ENCODE measurements at places on chromosomes 16 and 17. TPM values are rescaled to one million over a fixed set of nuclear protein-coding genes. Genes with fewer than 3 reads are reported as not detected.

DNA sequence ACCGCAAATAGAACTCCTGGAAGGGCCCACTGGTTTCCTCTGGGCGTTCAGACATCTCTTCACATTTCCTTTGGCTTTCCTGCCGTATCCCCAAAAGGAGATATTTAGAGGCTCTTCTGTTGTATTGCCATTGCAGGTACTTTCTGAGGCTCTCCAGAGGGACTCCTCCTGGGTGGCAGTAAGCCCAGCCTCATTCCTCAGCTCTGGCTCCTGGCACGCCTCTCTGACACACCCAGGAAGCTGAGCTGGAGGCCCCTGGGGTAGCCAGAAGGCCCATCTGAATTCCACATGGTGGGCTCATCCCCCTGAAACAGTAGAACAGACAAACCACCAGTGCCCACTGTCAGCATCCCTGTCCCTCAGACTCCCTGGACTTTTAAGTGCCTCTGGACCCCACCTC lies 206.7 kb downstream of the PARN start:
- H3K27ac ChIP-seq = no peak overlapping the region
- H3K27me3 ChIP-seq = no peaks in the 10 kb centered on the region
- DNase-seq = no peak
- H3K4me1 ChIP-seq = peaks cover 8% of the 10 kb centered on the region
- H3K4me3 ChIP-seq = no peak overlapping the region

GRCh38 chr17:71458322-71458721 lies 662.5 kb upstream of the SOX9 start:
- no peaks in the 10 kb centered on the region for H3K27me3 ChIP-seq
- no peak for DNase-seq
- no peak overlapping the region for H3K27ac ChIP-seq

DNA sequence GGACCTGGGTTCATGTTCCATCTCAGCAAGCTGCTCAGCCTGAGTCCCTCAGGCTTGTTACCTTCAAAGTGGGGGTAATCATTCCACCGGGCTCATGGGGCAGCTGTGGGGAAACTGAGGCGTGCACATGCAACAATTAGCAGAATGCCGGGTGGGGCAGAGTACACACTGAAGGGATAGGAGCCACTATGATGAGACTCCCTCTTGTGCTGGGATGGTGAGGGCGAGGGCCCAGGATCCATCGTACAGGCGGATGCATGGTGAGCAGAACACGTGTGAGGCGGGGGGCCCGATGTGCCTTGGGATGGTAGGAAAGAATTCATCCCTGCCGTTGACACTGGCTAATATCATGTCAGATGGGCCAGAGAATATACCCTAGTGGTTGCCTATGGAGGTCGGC lies 25.5 kb upstream of the MAP3K14 start:
- H3K27me3 ChIP-seq = no peaks in the 10 kb centered on the region
- no peaks in the 10 kb centered on the region for H3K36me3 ChIP-seq
- no peak for DNase-seq
- peaks cover 14% of the 10 kb centered on the region for H3K4me1 ChIP-seq
- no peak overlapping the region for H3K27ac ChIP-seq

Gene KCTD19
- total RNA-seq = 0.31 TPM

Gene TBC1D28
- total RNA-seq = not detected

DNA sequence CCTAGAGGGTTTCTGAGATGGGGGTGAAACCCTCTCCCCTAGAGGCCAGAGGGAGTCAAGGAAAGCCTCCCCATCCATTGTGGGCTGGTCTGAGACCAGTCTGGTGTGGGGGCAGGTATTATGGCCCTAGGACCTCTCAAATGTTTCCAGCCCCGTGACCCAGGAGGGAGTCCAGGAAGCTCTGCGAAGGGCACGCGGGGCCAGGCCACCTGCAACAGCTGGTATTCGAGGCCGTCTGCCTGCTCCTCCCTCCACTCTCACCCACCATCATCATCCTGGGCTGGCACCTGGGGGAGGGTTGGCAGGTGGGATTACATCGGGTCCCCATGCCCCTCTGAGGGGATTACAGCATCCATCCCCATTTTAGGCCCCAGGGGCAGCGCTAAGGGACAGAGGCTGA lies 38.1 kb upstream of the DLX4 start:
- 0 out of 2 replicates have a peak, but pooled peaks cover 2% of the 10 kb centered on the region for H3K4me1 ChIP-seq
- DNase-seq = no peak
- H3K27ac ChIP-seq = no peak overlapping the region

GRCh38 chr17:81533339-81534141 lies 5.4 kb downstream of the FSCN2 start:
- no peak for DNase-seq
- no peaks in the 10 kb centered on the region for H3K36me3 ChIP-seq
- H3K27me3 ChIP-seq = peaks cover 22% of the 10 kb centered on the region
- no peaks in the 10 kb centered on the region for H3K4me1 ChIP-seq

Gene CD300E
- not detected for total RNA-seq

GRCh38 chr16:56815721-56816120 lies 49.3 kb upstream of the SLC12A3 start:
- DNase-seq = no peak
- no peaks in the 10 kb centered on the region for H3K4me1 ChIP-seq
- 0 out of 2 replicates have a peak, but pooled peaks cover 4% of the 10 kb centered on the region for H3K36me3 ChIP-seq
- H3K27me3 ChIP-seq = no peaks in the 10 kb centered on the region
- H3K27ac ChIP-seq = no peak overlapping the region

- DNase-seq = no peak
- H3K4me1 ChIP-seq = no peaks in the 10 kb centered on the region
- H3K27me3 ChIP-seq = no peaks in the 10 kb centered on the region
- H3K36me3 ChIP-seq = no peaks in the 10 kb centered on the region
- no peak overlapping the region for H3K27ac ChIP-seq
- no peak overlapping the region for H3K4me3 ChIP-seq
These were observed 20.5 kb downstream of the SLC7A6 start for GRCh38 chr16:68284847-68285246.

DNA sequence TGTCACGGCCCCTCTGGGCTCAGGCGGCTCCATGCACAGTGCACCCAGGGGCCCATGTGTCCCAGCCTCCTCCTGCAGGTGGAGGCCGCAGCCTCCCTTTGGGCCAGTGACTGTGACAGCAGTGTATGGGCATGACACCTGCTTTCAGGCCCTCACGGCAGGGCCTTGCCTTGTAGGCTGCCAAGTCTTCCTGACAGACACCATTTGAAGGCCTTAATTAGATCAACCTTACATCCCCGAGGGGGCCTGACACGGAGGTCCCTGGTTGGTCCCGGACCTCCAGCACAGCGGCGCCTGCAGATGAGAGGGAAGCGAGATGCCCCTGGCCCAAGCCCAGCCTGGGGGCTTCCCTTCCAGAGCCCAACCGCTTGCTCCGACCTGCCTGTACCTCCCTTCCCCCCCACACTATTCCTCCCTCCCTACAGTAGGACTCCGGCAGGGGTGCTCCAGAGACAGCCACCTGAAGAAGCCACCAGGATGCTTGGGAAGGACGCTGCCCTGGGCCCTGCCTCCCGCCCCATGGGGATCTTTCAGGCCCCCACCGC lies 31.9 kb downstream of the BAIAP2 start:
- no peaks in the 10 kb centered on the region for H3K36me3 ChIP-seq
- no peaks in the 10 kb centered on the region for H3K4me1 ChIP-seq
- H3K27me3 ChIP-seq = no peaks in the 10 kb centered on the region
- no peak overlapping the region for H3K4me3 ChIP-seq

DNA sequence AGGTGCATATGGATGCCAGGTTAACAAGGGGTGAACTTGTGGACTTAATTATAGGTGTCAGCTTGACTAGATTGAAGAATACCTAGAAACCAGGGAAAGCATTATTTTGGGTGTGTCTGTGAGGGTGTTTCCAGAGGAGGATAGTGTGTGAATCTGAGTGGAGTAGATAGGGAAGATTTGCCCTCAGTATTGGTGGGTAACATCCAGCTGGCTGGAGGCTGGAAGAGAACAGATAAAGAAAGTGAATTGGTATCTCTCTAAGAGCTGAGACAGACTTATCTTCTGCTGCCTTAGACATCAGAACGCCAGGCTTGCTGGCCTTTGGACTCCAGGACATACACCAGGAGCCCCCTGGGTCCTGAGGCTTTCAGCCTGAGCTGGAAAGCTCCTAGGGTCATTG lies 75.2 kb downstream of the CDRT15 start:
- H3K4me3 ChIP-seq = no peak overlapping the region
- H3K4me1 ChIP-seq = peaks cover 6% of the 10 kb centered on the region
- no peaks in the 10 kb centered on the region for H3K27me3 ChIP-seq
- H3K27ac ChIP-seq = no peak overlapping the region
